ENCODE measurements at places on chromosomes 1 and 21. TPM values are rescaled to one million over a fixed set of nuclear protein-coding genes. Genes with fewer than 3 reads are reported as not detected.

The LHX8 gene
- not detected for total RNA-seq

The CAMK1G gene
- total RNA-seq: 0.07 TPM

The OSCP1 gene
- 0.96 TPM for total RNA-seq

The KPRP gene
- total RNA-seq: not detected

The PLA2G4A gene
- 0.21 TPM for total RNA-seq

The SLC45A3 gene
- total RNA-seq: 1.1 TPM
